HFFc6 (cell line): ENCODE measurements at places on chromosomes 5 and 9. TPM values are rescaled to one million over a fixed set of nuclear protein-coding genes. Genes with fewer than 3 reads are reported as not detected.

GRCh38 chr9:81146241-81146640 is 543.1 kb downstream of the TLE1 start:
- DNase-seq: no peak

DNA sequence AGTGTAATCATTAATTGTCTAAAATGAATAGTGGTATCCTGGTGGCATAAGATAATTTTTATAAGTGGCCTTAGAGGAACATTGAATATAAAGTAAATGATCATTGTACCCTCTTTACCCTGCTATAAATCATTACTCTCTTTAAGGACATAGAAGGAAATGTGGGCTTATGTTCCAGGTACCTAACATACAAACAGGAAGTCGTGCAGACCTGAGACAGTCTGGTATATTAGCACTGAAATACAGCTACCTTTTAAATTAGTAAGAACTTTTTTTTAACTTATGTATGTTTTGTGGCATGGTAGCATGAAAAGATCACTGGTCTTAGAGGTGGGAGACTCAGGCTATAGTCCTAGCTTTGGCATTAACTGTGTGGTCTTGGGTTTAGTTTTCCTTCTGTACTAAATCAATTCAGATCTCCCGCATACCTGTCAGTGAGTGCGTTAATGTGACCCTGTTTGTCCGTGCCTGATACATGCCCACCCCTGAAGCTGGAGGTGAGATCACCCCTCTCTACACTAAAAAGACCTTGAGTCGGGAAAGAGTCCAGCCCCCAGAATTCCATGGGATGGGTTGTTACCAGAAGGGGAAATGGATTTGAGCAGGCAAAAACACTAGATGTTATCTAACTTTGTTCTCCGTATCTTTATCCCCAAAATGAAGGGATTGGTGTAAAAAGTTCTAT is 59.4 kb upstream of the ERBIN start:
- DNase-seq: no peak

- no peak for DNase-seq
These were observed 13.2 kb upstream of the TLX3 start for GRCh38 chr5:171295801-171296200.

DNA sequence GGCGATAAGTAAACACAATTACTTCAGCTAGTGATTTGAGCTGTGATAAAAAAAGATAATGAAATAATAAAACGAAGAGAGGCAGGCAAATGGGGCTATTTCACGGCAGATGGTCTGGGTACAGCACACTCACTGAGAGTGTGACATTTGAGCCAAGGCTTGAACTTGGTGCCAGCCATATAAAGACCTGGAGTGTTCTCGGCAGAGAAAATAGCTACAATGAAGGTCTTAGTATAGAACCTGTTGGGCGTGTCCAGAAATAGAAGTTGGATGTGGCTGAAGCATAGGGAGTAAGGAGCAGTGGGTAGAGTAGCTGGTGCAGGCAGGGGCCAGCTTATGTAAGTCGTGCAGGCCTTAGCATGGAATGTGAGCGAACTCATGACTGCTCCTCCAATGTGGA is 660.3 kb upstream of the WWC1 start:
- no peak for DNase-seq

GRCh38 chr5:153209016-153209415 is 281.5 kb upstream of the GRIA1 start:
- DNase-seq: no peak

GRCh38 chr5:1247811-1248210 is 22.6 kb downstream of the SLC6A18 start:
- no peak for DNase-seq

- DNase-seq: peak; percentile 84
These were observed at the start of gene FRMD3 for GRCh38 chr9:83538172-83538889. TSS of gene FRMD3 (minus strand) at chr9:83538401. CDS start at chr9:83538231, 170 bp downstream.

GRCh38 chr5:35438786-35439185 is 178.9 kb upstream of the SPEF2 start:
- DNase-seq: no peak

DNA sequence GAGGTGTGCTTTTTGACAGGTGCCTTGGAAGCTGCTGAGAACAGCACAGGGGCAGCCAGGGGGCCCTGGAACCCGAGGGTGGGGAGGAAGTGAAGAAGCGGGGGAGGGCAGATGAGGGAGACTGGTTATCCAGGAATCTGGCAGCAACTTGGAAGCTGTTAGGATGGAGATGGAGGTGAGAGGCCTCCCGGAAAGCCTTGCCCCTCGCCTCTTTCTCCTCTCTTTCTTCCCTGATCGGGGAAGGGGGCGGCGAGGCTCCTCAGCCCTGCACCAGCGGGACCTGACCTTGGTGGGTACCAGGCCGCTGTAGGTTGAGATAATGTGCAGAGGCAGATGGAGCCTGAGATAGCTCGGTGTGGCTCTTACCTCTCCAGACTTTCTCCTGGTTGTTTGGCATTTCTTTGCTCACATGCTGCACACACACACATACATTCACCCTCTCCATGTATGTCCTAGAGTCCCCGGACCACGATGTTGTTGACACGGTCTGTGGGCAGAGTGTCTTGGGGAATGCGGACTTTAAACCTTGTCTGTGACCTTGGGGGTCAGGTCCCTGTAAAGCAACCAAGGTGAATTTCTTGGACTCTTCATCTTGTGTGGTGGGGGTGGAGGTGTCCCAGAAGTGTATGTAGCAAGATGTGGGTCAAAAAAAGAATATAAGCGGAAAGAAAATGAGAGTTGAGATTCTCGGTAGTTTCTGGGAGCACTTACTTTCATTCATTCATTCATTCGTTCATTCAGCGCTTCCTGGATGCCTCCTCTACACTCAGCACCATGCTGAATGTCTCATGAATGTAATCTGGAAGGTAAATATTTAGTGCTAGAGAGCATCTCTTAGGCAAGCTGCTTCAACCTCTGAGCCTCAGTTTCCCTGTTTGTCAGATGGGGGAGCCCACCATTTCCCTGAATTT is 1.6 kb downstream of the WWC1 start:
- no peak for DNase-seq

DNA sequence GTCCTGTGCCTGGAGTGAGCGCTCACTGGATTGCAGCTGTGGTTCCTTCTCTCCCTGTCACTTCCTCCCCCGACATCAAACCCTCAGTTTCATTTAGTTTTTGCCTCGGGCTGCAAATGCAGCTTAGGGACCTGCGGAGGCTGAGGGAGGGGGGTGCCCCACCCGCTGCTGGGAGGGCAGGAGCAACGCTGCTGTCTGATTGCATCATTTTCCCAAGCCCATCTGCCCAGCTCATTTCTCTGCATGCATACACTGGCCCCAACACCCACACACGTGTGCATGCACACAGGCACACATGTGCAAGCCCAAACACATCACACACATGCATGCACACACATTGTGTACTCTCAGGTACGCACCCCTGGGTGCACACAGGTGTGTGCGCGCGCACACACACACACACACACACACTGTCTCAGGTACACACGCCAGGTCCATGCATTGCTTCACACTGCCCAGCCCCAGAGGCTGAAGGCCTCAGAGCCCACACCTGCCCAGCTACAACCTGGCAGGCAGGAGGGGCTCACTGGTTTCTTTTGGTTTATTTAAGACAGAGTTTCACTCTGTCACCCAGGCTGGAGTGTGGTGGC is 3.4 kb downstream of the ASS1 start:
- no peak for DNase-seq

- DNase-seq: no peak
These were observed 91.1 kb downstream of the MRPS27 start for GRCh38 chr5:72228960-72229359.

- DNase-seq: no peak
These were observed 78.4 kb upstream of the CKMT2 start for GRCh38 chr5:81154725-81155124.

DNA sequence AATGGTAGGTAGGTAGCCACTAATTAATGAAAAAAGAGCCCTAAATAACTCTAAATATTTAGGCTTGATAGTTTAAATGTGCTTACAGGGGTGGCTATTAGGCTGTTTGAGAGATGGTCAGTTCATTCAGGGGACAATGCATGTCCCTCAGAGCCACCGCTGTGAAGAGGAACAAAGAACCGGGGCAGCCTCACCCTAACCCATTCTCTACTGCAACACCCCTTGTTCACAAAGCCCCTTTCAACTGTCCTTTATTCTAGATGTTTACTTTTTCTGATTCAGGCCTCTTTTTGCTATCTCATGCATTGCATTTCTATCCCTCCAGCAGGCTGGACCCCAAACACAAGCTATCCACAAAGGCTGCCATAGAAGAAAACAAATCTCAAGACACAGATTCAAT is 906.7 kb downstream of the NR2F1-AS1 start:
- DNase-seq: no peak

DNA sequence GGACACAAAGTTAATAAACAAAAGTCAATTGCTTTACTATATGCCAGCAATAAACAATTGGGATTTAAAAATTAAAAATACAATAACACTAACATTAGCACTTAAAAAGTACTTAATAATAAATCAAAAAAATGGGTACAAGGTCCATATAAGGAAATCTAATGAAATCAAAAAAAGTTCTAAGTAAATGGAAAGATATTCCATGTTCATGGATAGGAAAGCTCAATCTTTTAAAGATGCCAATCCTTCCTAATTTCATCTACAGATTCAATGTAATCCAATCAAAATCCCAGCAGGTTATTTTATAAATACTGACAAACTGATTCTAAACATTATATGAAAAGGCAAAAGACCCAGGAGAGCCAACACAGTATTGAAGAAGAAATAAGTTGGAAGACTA is 41.9 kb downstream of the BTNL9 start:
- DNase-seq: no peak

DNA sequence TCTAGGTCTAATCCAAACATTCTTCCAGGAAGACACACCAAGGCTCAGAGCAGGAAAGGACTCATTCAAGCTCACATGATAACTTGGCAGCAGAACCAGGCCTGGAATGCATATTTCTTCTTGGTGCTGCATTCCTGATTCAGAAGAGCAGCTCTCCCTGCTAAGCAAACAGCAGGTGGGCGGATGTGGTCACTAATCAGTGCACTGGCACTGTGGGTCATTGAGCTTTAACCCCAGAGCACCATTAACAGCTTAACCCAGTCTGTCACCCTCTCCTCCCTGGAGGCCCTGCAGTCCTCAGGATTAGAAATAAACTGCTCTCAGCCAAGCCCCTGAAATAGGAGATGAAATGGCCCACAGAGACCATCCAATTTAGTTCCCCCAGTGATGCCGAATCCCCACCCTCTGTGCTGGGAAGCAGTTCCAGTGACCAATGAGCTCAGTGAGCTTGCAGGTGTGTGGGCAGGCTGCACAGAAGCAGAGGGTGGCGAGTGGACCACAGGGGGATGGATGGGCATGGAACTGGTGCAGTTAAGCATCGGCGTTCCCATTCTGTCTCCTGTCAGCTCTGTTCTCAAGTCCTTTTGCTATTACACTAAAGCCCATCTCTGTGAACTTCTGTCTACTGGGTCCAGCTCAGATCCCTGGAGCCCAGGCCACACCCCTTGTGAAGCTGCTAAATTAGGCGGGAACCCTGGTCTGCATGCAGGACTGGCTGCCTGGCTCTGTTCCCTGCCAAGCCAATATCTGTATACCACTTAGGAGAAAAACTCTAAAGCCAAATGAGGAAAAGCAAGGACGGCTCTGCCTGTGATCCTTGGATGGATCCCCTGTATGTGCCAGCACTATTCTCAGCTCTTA is 16.6 kb upstream of the MEGF9 start:
- peak; percentile 80 for DNase-seq

GRCh38 chr5:1138445-1139245 is 26.8 kb upstream of the SLC12A7 start:
- no peak for DNase-seq

- no peak for DNase-seq
These were observed 20.2 kb downstream of the ASTN2 start for GRCh38 chr9:117394655-117395054.

DNA sequence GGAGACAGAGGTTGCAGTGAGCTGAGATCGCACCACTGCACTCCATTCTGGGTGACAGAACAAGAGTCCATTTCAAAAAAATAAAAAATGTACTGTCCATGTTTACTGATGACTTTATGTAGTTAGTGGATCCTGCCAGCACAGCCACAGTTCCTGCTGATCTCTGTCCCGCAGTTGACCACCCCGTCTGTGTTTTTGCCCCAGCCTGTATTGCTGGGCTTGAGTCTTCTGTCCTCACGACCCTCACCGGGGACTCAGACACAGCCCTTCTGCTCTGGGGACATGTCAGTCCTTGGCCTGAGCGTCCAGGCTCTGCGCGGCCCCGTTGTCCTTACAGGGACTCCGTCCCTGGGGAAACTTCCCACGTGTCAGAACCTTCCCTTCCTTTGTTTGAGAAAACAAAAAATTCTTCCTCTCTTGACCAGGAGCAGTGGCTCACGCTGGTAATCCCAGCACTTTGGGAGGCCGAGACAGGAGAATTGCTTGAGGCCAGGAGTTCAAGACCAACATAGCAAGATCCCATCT is 14.5 kb downstream of the SURF6 start:
- no peak for DNase-seq

GRCh38 chr5:56128113-56128512 is 105.0 kb downstream of the ANKRD55 start:
- no peak for DNase-seq

DNA sequence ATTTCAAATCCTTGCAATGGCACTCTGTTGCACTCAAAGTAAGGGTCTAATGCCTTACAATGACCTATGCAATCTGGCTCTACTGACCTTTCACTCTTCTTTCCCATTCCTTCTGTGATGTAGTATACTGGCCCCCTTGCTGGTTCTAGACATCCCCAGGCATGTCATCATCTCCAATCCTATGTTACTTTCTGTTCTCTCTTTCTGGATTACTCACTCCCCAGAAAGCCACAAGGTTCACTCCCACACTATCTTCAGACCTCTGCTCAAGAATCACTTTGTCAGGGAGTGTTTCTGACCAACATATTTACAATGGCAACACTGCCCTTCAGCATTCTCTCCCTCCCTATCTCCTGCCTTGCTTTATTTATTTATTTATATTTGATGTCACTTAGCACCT is 802.2 kb upstream of the WWC1 start:
- DNase-seq: no peak

DNA sequence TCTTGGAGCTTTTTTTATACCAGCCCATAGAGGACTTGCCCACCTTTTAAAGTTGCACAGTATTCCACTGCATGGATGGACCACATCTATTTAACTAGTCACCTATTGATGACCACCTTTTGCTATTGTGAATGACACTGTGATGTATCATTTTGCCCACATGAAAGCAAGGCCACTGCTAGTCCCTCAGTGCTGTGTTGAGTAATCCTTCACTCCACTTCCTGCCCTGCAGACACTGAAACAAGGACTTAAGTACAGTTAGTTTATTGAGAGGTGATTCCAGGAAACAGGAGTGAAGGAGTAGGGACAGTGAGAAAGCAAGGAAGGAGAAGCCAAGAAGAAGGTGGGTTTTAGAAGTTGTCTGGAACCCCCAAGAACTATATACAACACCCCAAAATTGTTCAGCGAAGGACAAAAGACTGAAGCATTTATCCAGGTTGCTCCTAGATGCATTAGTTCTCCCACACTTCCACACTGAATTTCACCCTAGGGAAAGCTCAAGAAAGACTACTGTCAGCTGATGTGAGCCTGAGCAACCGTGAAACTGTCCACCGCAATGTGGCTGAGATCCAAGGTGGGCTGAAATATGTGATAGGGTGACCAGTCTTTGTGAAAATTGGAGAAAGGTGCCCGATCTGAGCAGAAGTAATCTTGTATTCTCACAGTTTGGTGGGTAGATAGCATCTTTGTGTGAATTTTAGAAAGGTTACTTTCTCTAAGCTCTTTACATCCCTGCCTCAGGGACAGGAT is 45.2 kb upstream of the ANKRD31 start:
- DNase-seq: peak; percentile 5

CACNA1B gene
- not detected in 3 replicates for total RNA-seq

HACD4 gene
- 2.7 to 5.3 TPM (median 2.9 TPM) in 3 replicates for total RNA-seq

ZNF454 gene
- total RNA-seq: not detected in 3 replicates

SLC6A3 gene
- not detected in 3 replicates for total RNA-seq

PCDHGA8 gene
- 0.52 to 0.77 TPM (median 0.72 TPM) in 3 replicates for total RNA-seq

LRSAM1 gene
- total RNA-seq: 13.8 to 15.9 TPM (median 14.6 TPM) in 3 replicates

GLRA1 gene
- not detected in 2 replicates for total RNA-seq

CDKN2AIPNL gene
- total RNA-seq: 22.1 to 31.3 TPM (median 30.2 TPM) in 3 replicates

BTNL3 gene
- total RNA-seq: not detected in 3 replicates

TTC16 gene
- total RNA-seq: not detected in 3 replicates

CEP72 gene
- total RNA-seq: 2.9 to 5.7 TPM (median 4.6 TPM) in 3 replicates
